ENCODE measurements at places on chromosomes 2 and 18. TPM values are rescaled to one million over a fixed set of nuclear protein-coding genes. Genes with fewer than 3 reads are reported as not detected.

DNA sequence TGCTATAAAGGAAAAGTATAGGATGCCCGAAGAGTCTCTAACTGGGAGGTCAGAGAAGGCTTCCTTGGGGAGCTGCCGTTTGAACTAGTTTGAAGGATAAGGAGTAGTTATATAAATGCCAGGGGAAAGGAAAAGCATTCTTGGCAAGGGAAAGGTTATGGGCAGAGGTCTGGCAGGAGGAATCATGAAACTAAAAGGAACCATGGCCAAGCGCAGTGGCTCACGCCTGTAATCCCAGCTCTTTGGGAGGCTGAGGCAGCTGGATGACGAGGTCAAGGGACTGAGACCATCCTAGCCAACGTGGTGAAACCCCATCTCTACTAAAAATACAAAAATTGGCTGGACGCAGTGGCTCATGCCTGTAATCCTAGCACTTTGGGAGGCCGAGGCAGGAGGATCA lies 100.6 kb upstream of the MSH2 start:
- peaks cover 10% of the 10 kb centered on the region for H3K27me3 ChIP-seq
- no peaks in the 10 kb centered on the region for H3K36me3 ChIP-seq
- H3K27ac ChIP-seq, result no peak overlapping the region
- H3K4me1 ChIP-seq, result peaks cover 3% of the 10 kb centered on the region
- no peak overlapping the region for H3K4me3 ChIP-seq

GRCh38 chr18:32612651-32613050 lies 142.0 kb upstream of the GAREM1 start:
- no peaks in the 10 kb centered on the region for H3K4me1 ChIP-seq
- H3K36me3 ChIP-seq, result no peaks in the 10 kb centered on the region
- no peak overlapping the region for H3K27ac ChIP-seq
- H3K27me3 ChIP-seq, result no peaks in the 10 kb centered on the region
- no peak for DNase-seq

DNA sequence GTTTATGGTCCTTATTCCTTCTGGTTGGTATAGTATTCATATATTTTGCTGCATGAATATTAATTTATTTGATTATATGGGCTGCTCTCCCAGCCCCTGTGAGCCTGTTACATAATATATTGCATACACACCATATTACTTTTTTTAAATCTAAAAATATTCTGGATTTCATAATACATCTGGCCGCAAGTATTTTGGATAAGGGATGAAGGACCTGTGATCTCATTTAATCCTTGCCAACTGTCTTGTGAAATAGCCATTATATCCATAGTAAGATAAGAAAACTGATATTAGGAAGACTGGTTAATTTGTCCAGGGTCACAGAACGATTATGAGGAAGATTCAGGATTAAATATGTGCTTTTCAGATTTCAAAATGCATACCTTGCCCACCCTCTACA lies 433.6 kb downstream of the LPIN1 start:
- no peak overlapping the region for H3K4me3 ChIP-seq
- no peak for DNase-seq
- H3K27me3 ChIP-seq, result no peaks in the 10 kb centered on the region
- H3K4me1 ChIP-seq, result peaks cover 8% of the 10 kb centered on the region
- H3K36me3 ChIP-seq, result no peaks in the 10 kb centered on the region

DNA sequence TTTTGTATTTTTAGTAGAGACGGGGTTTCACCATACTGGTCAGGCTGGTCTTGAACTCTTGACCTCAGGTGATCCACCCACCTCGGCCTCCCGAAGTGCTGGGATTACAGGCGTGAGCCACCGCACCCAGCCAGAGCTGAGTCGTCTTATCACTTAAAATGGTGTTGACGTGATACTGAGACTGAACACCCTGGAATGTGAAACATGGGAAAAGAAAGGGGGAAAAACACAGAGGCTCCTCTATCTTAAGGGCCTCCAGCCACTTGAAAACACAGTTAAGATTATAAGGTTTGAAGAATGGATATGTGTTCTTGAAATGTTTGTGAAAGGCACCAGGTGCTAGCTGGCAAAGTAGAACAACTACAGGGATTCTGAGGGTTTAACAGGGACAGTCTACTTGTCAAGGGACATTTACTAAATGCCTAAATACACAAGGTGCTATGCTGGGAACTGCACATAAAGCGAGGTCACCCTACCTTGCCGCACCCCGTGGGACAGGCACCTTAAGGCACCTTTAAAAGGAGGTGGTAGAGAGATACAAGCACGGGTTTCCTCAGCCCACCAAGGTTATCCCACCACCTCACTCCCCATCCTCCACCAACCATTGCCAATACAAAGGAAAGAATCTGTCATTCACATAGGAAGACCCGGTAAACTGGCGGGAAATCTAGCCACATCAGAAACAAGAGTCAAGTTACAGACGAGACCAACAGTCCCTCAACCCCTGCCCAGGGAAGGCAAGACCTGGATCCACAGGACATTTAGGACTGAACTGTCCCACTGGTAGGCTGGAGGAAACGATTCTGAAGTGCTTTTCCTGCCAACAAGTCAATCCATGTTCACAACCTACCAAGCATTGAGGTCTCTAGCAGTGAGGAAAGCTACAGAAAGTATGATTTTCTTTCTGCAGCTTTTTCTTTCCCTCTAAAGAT lies 43.4 kb downstream of the STK39 start:
- no peak overlapping the region for H3K4me3 ChIP-seq
- no peak for DNase-seq
- peaks cover 5% of the 10 kb centered on the region for H3K4me1 ChIP-seq
- no peaks in the 10 kb centered on the region for H3K27me3 ChIP-seq
- H3K36me3 ChIP-seq, result peaks cover 3% of the 10 kb centered on the region

DNA sequence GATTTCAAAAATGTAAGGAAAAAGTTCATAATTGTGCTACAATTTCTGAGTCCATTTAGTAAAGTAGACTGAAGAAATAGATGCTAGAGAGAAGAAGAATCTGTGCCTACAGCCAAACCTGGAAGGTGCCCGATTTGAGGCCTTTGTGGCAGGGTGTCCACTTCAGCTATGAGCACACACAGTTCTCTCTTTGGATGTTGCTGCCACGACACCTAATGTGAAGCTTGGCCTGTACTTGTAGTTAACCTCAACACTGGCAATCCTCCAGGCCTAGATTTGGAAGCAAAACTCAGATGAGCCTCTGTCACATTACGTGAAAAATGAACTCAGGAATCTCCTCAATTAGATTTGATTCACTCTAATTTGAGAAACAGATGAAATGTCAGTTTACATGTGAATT lies 90.1 kb upstream of the LRP1B start:
- H3K27me3 ChIP-seq, result no peaks in the 10 kb centered on the region
- no peak overlapping the region for H3K27ac ChIP-seq
- no peak overlapping the region for H3K4me3 ChIP-seq
- no peaks in the 10 kb centered on the region for H3K36me3 ChIP-seq
- H3K4me1 ChIP-seq, result peaks cover 2% of the 10 kb centered on the region
- DNase-seq, result no peak

DNA sequence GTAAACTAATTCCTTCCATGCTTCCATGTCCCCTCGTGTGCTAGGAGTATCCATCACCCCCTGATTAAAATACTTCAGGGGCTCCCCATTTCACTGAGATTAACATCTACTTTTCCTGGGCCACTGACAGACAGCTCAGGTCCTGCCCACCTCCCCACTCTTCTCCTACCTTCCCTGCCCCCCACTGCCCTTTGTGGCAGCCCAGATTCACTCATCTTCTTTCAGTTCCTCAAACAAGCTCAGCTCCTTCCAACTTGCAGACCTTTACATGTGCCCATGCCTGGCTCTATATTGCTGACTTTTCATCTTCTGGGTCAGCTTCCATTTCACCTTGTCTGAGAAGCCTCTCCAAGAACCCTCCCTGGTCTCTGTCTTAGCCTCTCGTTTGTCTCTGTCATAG lies 12.0 kb downstream of the RUFY4 start:
- no peak overlapping the region for H3K4me3 ChIP-seq
- DNase-seq, result no peak
- H3K36me3 ChIP-seq, result no peaks in the 10 kb centered on the region
- no peaks in the 10 kb centered on the region for H3K27me3 ChIP-seq

MBD5 gene
- polyA plus RNA-seq, result 21.3 TPM

POMC gene
- not detected for polyA plus RNA-seq

Data from keratinocyte (primary cell).